ENCODE measurements at places on chromosomes 7 and 10.

GRCh38 chr10:5349362-5349761 lies 15.4 kb upstream of the UCN3 start:
- no peak for DNase-seq

DNA sequence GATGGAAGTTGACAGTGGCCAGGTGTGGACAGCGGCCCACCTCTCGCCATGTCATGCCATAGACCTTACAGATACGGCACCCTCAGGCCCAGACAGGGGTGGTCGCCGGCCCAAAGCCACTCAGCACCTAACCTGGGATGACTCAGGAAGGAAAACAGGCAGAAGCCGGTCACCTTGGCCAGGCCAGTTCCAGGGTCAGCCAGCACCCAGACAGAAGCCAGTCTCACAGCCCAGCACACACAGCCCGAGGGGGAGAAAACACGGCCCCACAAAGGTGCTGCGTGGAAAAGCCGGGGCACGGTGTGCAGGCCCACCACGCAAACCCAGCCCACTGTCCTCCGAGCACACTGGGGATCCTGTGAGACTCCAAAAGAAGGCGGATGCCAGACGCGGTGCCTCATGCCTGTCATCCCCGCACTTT lies 95.2 kb upstream of the DNAAF5 start:
- DNase-seq = no peak

DNA sequence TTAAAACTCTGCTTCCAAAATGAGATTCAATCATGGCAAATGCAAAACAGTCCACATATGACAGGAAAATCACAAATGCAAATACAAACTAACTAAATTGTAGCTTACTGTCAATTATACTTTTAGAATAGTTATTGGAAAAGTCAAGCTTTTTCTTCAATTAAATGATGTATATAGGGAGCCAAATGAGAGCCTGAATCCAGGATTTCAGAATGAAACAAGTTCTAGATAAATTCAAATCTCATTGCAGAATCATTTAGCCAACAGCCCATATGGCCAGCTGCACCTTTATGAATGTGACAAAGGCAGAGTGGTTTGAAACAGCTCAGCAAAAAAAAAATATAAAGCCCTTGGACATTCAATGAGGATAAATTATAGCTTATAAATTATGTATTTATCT lies 82.2 kb upstream of the SCIN start:
- DNase-seq = no peak

DNA sequence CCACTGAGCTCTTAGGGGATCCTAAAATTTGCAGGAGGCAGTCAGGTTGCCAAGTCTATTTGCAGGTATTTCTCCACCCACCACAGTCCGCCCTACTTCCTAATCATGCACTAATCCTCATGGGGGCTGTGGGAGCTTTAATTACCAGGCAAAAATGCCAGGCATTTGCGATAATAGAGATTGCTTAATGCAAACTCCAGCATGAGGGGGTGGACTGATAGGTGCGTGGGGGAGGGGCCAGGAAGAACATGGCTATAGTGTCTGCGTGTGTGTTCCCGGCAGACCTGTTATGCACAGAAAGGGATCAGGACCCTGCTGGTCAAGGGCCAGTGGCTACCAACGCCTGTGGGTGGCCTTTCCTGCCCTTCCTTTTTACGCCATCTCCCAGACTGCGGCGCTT lies 15.6 kb upstream of the AQP1 start:
- DNase-seq = no peak

DNA sequence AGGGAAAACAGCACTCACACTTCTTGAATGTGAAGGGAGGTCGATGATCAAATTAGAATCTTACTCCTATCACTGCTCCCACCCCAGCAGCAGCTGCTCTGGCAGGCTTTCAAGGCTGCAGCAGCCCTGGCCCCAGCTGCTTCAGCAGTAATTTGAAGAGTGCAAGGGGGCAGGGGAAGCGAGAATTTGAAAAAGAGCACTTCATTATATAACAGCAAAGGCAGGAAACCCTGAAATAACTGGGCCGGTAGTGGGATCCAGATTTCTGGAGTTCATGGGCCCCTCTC lies 44.9 kb downstream of the MYPN start:
- DNase-seq = no peak

Data from cortex of kidney (tissue), 1 donor.